ENCODE measurements at places on chromosomes 11 and 22.

DNA sequence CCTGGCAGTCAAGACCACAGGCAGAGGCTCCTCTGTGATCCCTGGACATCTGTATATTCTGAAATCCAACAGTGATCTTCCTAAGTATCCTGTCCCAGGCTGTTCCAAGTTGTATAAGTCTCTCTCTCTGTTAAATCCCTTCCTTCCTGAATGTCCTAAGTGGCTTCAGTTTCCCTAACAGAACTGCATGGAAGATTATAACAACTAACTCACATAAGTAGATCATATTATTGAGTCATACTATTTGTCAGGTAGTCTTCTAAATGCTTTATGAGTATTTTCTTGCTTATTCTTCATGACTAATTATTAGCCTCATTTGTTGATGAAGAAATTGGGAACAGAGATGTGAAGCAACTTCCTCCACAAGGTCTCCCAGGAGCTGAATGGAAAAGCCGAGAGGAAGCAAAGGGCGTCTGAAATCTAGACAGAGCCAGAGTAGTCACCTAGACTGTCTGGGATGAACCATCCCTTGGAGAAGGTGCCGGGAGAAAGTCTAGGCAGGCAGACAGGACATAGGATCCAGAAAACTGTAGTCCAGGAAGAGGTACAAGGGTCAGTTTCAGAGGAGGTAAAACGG, 93.2 kb upstream of the FAT3 start:
- no peak for DNase-seq

DNA sequence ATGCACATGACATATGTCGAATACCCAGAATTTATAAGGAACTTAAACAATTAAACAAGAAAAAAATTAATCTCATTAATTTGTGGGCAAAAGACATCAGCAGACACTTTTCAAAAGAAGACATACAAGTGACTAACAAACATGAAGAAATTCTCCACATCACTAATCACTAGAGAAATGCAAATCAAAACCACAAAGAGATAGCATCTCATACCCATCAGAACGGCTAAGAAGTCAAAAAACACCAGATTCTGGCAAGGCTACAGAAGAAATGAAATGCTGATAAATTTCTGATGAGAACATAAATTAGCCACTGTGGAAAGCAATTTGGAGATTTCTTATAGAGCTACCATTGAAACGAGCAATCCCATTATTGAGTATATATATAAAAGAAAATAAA, 210.6 kb upstream of the LUZP2 start:
- no peak for DNase-seq

DNA sequence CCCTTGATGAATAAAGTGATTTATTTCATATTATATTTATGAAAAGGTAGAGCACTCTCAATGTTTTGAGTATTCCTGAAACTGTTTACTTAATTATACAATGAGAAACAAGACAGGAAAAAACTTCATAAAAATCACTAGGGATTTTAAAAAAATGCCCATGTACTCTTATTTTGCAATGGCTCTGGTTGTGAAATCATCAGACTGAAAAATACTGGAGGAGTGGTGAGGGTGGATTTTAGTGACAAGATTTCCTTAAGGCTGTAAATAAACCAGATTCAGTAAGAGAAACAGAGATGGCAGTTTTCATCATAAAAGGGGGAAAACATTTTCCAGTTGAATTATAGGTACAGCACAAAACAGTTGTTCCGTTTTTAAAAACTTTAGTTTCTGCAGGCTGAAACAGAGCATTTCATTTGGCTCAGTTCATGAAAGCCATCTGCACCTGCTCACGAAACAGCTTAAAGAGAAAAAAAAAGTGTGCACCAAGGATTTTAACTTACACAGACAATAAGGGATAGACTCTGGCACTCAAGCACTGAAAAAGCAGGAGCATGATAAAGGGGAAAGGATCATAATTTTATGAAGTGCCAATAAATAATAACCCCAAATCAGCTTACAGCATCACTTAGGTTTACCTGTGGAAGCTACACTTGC, 100.7 kb downstream of the MAML2 start:
- no peak for DNase-seq

GRCh38 chr22:22558972-22559603, at the start of gene PRAME:
TSS of gene PRAME (minus strand) at chr22:22559265. CDS start at chr22:22556832, 2,433 bp downstream.
- peak; percentile 27 for DNase-seq

DNA sequence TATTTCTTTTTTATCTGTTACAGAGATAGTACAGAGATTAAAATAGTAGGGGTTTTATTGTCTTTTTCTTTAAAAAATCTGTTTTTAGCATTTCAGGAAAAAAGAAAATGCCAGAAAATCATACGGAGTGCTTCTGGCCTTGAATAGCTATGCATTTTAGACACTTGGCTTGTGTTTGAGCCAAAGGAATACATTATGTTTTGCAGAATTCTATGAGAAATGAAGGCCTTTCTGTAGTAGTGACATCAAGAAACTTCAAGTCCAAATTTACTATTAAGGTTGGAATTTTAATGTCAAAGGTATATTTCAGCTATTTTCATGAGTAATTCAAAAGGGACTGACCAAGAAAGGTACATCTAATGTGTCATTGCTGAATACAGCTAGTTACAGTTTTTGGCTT, 56.3 kb upstream of the DDI1 start:
- no peak for DNase-seq

- DNase-seq, result no peak
Measured at GRCh38 chr11:70844387-70844786, 408.0 kb downstream of the SHANK2 start.

DNA sequence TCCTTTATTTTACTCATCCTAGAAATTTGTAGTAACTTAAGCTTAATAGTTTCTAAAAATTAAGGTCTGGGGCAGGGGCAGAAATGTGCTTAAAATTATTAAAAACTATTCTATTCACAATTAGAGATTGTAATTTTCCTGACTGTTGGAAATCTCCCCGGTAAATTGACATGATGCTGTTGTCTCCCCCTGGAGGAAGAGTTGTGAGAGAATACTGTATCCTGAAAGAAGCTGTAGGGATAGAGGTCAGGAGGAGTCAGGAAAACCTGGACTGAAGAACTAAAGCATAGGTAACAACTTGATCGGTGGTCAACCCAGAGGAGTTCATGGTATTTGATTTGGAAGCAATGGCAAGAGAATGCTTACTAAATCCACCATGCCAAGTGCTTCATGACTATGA, 16.2 kb upstream of the ESAM start:
- no peak for DNase-seq

DNA sequence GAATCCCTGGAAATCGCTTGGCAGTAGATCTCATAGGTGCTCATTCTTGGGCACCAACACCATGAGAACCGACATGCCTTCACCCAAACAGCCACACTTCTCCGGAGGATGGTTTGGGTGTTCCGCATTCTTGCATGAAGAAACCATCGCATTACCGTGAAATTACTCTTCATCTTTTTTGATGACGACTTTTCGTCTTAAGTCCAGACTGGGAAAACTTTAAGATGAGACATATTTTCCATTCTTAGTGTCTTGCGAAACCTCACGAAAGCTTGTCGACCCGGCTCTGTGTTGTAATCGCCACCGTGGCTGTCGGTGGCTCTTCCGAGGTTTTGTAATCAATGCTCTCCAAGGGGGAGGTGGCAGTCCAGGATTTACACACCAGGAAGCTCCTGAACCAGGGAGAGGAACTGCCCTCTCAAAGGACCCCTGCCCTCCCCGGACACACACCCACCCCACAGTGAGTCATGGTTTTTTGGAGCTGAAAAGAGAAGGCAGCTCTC, 1.7 kb downstream of the TOM1 start:
- no peak for DNase-seq

DNA sequence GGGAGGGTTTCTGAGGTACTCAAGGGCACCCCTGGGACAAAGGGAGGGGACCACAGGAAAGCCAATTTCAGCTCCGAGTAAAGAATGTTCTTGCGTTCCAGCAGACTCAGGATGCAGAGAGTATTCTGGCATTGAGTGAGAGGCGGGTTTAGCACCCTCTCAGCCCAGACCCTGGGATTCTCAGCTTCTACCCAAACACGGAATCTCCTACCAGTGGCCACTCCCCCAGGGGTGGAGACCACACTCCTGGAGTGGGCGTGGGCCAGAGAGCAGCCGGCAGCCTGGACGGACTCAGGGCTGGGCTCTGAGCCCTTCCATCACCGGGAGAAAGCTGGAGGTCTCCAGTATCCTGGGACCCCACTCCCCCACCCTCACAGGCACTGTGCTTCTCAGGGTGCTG, 26.1 kb upstream of the TTLL12 start:
- no peak for DNase-seq

- DNase-seq, result no peak
Measured at GRCh38 chr11:2210366-2211112, 38.9 kb upstream of the TH start.

DNA sequence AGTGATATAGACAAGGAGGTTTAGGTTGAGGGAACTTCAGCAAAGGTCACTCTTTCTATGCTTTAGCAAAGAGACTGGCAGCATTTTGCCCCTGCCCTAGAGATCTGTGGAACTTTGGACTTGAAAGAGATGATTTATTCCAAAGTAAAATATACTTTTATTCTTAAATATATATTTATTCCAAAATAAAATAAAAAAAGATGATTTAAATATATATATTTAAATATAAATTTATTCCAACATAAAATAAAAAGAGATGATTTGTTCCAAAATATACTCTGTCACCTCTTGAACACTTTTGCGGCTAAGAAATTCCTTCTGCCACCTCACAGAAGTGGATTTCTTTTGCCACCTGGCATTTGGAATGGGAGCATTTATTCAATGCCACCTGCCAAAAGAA, 521.3 kb upstream of the CHORDC1 start:
- DNase-seq, result no peak

- DNase-seq, result no peak
Measured at GRCh38 chr11:44147751-44148150, 52.3 kb downstream of the EXT2 start.

DNA sequence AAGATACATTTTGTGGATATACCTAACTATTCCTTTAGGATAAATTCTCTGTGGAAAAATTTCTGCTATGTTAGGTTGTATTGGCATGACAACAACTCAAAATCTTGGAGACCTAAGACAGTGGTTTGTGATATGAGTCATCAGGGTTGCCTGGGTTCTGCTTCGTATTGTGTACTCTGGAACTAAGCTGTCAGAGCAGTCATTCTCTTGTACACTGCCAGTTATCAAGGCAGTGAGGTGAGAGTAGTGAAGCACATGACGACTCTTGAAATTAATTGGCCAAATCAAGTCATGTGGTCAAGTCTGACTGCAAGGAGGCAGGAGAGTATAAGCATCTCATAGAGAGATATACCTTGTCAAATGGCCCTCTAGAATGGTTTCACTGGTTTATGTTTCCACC, 104.4 kb downstream of the FANCF start:
- no peak for DNase-seq

GRCh38 chr11:46668480-46669085, 31.8 kb downstream of the ARHGAP1 start:
- no peak for DNase-seq

- no peak for DNase-seq
Measured at GRCh38 chr22:24117942-24118341, 63.3 kb upstream of the SUSD2 start.

DNA sequence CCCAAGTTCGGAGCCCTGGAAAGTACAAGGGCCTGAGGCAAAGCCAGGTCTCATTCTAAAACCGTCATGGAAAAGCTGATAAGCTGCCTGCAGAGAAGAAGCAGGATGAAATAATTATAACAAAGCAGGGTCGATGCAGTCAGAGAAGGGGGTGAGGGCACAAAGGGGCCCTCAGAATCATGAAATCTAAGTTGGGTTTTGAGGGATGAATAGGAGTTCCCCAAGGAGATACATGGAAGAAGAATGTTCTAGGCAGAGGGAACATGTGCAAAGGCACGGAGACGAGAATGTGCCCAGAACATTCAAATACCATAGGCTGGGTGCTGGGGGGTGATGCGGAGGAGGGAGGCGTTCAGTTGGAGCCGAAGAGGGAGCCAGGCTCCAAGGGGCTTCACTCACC, 25.0 kb downstream of the IGLL1 start:
- DNase-seq, result no peak

DNA sequence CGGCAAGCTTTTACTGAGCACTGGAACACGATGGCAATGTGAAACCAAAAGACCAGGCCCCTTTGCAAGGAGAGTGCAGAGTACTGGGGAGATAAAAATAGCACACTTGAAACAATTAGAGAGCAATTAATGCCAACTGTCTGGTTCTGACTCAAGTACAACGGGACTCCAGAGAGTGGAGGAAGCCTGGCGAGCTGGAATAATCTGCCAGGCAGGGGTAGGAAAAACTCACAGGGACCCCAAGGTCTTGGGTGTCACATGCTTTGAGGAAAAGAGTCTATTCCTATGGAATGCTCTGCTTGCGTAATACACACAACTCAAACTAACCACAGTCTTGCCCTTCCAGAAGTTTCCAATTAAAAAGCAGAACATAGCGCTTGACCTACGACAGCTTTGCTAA, 113.0 kb upstream of the CLMP start:
- DNase-seq, result no peak

GRCh38 chr11:19867064-19867463, 154.4 kb downstream of the NAV2 start:
- DNase-seq, result no peak

DNA sequence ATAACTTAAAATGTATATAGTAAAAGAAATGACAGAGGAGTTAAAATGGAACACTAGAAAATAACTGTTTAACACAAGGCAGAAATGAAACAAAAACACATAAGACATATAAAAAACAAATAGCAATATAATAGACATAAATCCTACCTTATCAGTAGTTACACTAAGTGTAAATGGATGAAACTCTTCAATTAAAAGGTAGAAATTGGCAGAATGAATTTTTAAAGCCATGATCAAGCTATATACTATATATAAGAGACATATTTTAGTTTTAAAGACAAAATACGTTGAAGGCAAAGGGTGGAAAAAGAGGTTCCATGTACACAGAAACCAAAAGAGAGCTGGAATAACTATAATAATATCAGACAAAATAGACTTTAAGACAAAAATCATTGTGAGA, 4.9 kb upstream of the TMPRSS5 start:
- DNase-seq, result no peak

- no peak for DNase-seq
Measured at GRCh38 chr11:65492637-65493366, 6.0 kb upstream of the MALAT1 start.

DNA sequence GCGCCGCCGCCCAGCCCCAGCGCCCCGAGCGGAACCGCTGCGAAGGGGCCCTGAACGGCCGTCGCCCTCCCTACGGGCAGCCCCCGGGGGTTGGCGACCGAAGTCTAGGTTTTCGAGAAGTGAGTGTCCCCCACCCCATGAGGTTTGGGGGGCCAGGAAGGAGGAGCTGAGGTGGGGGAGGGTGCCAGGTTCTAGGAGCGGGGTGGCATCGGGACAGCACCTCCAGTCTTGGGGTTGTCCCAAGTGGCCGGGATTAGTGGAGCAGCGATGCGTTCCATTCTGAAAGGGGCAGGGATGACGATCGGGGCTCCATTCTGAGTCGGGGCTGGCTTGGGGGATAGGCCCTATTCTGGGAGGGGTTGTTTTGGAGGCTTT, 408 bp downstream of the PPP2R5B start:
- no peak for DNase-seq

- DNase-seq, result no peak
Measured at GRCh38 chr11:130897262-130898182, 18.8 kb downstream of the SNX19 start.

DNA sequence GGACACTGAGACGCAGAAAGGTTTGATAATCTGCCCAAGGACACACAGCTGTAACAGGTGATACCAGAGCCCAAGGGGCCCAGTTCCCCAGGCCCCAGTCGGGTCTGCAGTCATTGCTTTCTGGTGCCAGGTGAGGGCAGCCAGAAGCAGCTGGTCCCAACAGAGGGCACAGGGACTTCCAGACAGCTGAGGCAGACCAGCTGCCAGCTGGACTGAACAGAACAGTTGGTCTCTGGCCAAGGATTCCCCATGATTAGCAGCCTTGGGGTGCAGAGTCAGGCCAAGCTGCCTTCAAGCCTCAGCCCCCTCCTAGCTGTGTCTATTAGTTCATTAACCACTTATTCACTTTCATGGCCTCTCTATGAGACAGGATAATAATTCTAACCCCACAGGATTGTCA, 105.6 kb downstream of the RRAS2 start:
- no peak for DNase-seq
